ENCODE measurements at places on chromosomes 1 and 21. TPM values are rescaled to one million over a fixed set of nuclear protein-coding genes. Genes with fewer than 3 reads are reported as not detected.

The CSDE1 gene
- total RNA-seq: 604 TPM

The RPTN gene
- total RNA-seq: not detected

The C1orf141 gene
- not detected for total RNA-seq

The GNG5 gene
- 12.8 TPM for total RNA-seq

The KRTAP19-1 gene
- total RNA-seq: not detected

The OR6N1 gene
- not detected for total RNA-seq

The COL6A1 gene
- total RNA-seq: 6,263 TPM

The IL20 gene
- not detected for total RNA-seq

The CD52 gene
- not detected for total RNA-seq

The CRYAA gene
- total RNA-seq: not detected

The HORMAD1 gene
- total RNA-seq: not detected

The MYOG gene
- not detected for total RNA-seq

The PRAMEF12 gene
- not detected for total RNA-seq

The GIPC2 gene
- under 0.01 TPM for total RNA-seq

The GSTM1 gene
- total RNA-seq: 18.3 TPM

The TFF3 gene
- total RNA-seq: not detected

The DISC1 gene
- 11.7 TPM for total RNA-seq

The S100A7 gene
- total RNA-seq: not detected

The CD2 gene
- not detected for total RNA-seq

The PTGS2 gene
- total RNA-seq: 17.4 TPM

The TNN gene
- total RNA-seq: not detected

The TRABD2B gene
- total RNA-seq: not detected

The SEC16B gene
- 4.0 TPM for total RNA-seq

The LRRC38 gene
- total RNA-seq: under 0.01 TPM

The CLDN17 gene
- not detected for total RNA-seq

The INAVA gene
- total RNA-seq: not detected

The KRTAP23-1 gene
- not detected for total RNA-seq

The INSRR gene
- total RNA-seq: under 0.01 TPM

The PADI2 gene
- total RNA-seq: 0.32 TPM

The DDX20 gene
- 20.1 TPM for total RNA-seq

The CD247 gene
- not detected for total RNA-seq

The BPNT1 gene
- 17.4 TPM for total RNA-seq

The SIM2 gene
- 0.24 TPM for total RNA-seq

The RHEX gene
- total RNA-seq: not detected

The PSRC1 gene
- total RNA-seq: 3.0 TPM
